Activated CD8-positive, alpha-beta memory T cell treated with anti-CD3 and anti-CD28 coated beads for 4 hours (primary cell): ENCODE measurements at places on chromosomes 2 and 18.

DNA sequence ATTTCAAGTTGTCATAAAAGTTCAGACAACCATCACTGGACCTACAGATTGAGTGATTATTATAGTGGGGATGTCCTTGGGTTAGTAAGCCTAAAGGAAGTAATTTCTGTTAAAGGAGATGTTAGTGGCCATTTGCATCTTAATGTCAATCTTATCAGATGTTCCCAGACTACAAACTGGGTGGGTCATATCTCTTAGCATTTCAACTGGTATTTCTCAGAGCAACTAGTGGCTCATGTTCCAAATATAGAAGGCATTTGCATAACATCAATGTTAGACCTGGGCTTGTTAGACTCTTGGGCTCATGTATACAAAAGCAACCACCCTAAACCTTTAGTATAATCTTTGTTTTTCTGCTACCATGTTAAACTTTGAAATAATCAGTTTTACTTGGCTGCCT is 17.9 kb downstream of the PLEKHA3 start:
- no peak for DNase-seq

DNA sequence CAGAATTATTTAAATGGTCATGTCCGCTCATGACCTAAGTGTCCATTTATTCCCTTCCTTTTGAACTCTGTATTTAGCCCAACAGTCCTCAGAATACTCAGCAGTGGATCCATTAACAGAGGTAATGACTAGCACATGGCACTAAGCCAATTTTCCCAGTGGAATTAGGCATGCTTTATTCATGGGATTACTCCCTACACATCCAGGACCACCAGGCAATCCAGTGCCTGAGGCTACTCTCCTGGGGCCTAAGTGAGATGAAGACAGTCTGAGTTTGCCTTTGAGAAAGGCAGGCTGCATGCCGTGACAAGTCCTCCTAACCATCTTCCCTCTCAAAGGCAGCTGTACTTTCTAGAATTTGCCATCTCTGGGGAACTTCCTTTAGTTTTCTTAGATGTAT is 128.6 kb downstream of the SPOPL start:
- DNase-seq = no peak

GRCh38 chr2:235749121-235749770 is 255.4 kb downstream of the AGAP1 start:
- DNase-seq = no peak

- DNase-seq = no peak
Observed at GRCh38 chr2:26950246-26950645, 20.2 kb upstream of the MAPRE3 start.

GRCh38 chr18:69866212-69866611 is 81.5 kb downstream of the CD226 start:
- DNase-seq = no peak

- no peak for DNase-seq
Observed at GRCh38 chr2:154392256-154392655, 306.2 kb upstream of the KCNJ3 start.

GRCh38 chr2:16817305-16818202 is 151.9 kb upstream of the CYRIA start:
- no peak for DNase-seq

DNA sequence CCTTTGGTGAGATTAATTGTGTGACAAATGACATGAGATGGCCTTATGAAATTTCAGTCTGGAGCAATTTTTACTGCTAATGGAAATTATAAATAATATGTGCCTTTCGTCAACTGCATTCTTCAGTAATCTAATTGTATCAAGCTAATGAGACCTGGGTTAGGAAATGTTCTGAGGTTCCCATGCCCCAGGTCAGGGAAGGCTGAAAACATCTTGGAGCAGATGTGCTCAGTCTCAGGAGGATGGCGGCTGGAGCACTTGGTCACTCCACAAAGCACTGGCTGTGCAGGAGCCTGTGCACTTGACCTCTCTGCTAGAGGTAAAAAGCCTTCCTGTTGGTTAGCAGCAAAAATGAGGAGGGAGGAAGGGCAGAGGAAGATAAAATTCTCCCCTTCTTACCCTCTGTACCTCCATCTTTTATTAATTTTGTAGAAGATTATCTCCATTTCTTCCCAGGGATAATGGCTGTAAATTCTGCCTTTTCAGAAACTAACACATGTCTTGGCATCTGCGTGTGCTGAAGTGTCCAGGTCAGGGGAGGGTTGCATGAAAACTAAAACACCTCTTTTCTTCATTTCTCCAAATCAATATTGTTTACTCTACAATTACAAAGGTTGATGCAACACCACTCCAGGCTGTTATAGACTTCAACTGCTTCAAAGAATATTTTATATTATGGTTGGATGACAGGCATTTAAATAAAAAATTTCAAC is 1606.4 kb upstream of the ACVR2A start:
- DNase-seq = no peak

- no peak for DNase-seq
Observed at GRCh38 chr2:187549193-187549592, 5.0 kb downstream of the TFPI start.

DNA sequence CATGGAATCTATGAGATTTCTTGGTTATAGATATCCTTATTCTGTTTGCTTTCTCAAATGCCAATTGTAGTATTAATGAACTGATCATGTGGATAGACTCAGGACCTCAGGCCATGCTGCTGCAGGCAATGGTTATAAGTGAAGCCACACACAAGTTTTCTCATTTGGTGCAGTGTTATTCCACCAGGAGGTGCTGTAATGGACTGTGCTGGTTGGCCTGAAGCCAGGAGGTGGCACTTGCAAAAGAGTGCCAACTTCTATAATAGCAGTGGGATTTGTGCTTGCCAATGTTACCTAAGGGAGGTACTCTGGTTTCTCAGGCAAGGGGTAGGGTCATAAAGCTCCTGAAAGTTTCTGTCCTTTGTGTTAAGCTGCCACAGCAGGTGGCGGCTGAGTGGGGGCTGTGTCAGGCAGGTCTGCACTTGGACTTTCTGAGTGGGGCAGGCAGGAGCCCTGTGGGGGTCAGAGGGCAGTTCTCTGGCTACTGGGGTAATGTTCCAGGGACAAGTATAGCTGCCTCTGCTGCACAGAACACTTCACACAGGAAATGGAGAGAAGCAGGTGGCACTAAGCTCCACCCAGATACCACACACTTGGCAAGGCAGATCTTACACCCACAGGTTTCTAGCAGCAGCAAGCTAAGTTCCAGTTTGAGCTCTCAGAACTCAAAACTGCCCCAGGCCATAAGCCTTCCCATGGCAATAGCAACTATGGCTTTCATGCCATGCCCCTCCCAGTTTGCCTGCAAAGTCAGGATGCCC is 352.6 kb upstream of the CWC22 start:
- no peak for DNase-seq

GRCh38 chr2:5885451-5886173 is 193.4 kb downstream of the SOX11 start:
- no peak for DNase-seq

DNA sequence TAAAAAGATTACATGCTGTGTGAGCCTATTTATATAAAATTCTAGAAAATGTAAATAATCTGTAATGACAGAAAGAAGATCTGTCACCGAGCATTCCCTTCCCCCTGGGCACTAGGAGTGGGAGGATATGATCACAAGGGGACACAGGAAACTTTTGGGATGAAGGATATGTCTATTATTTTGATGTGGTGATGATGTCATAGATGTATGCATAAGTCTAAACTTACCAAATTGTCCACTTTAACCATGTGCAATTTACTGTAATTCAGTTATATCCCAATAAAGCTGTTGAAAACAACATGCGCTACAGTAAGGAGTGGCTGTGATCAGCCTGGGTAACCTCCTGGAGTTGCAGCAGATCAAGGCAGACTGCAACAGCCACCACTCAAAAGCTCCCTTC is 148.9 kb downstream of the ZBTB7C start:
- no peak for DNase-seq

GRCh38 chr2:160229591-160229990 is 29.5 kb upstream of the ITGB6 start:
- DNase-seq = no peak

GRCh38 chr2:10740226-10740625 is 18.8 kb downstream of the ATP6V1C2 start:
- DNase-seq = no peak

DNA sequence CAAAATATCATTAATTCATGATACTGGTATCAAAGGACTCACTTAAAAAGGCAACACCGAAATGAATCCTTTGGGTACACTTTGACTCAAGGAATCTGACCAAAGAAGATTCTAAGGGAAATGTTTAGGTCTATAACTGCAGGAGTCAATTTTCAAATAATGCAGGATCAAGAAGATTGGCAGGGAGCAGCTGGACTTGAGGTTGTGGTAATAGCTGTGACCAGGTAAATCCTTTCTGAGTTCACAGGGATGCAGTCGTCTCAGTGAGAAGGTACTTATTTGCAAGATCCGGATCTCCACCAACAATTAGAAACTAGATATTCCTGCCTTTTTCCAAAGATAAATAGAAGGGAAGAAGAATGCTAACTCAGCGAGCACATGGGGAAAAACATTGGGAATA is 96.9 kb downstream of the SCN9A start:
- DNase-seq = no peak

- DNase-seq = no peak
Observed at GRCh38 chr2:234130777-234131181, 80.3 kb downstream of the SPP2 start.
